ENCODE measurements at places on chromosomes 16 and 17.

GRCh38 chr16:29811896-29812665 lies at the start of gene PRRT2:
Gene PRRT2 (plus strand): TSS chr16:29812193. CDS start chr16:29813055, 862 bp downstream.
- DNase-seq = no peak

- peak; percentile 18 for DNase-seq
Measured at GRCh38 chr17:74770498-74771318, 5.4 kb downstream of the NAT9 start.

- DNase-seq = no peak
Measured at GRCh38 chr17:74803971-74804370, 27.8 kb upstream of the NAT9 start.

GRCh38 chr17:65797101-65797500 lies 235.7 kb upstream of the AXIN2 start:
- DNase-seq = no peak

DNA sequence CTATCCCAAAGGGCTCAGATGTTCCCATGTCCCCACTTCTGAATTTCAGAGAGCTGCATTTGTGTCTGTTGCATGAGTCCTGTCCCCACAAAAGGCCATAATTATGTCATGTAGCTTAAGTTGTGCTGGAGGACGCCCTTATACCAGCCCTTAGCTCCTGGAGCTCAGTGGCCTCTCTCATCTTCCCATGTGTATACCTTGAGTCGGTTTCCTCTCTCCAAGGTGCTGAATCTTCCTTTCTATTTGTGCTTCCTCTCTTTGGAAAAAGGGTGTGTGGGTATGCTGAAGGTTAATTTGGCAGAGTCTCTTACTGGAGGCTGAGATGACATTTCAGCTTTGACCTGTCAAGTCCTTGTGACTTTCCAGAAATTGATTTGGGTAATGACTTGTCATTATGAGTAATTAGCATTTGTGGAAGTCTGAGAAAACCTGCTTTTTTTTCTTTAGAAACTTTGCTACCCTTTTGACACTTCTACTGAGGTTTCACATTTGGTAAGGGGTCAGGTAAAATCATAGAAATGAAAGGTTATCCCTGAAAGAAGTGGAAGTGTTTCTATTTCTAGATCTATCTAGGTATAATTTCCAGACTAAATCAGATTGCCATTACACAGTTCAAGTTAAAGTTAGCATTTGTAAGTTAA lies 185.4 kb downstream of the ABCC12 start:
- DNase-seq = no peak

GRCh38 chr16:30458561-30459394 lies 13.1 kb upstream of the SEPHS2 start:
- DNase-seq = no peak

GRCh38 chr16:35748621-35749252 lies 2289.3 kb downstream of the TP53TG3F start:
- no peak for DNase-seq

DNA sequence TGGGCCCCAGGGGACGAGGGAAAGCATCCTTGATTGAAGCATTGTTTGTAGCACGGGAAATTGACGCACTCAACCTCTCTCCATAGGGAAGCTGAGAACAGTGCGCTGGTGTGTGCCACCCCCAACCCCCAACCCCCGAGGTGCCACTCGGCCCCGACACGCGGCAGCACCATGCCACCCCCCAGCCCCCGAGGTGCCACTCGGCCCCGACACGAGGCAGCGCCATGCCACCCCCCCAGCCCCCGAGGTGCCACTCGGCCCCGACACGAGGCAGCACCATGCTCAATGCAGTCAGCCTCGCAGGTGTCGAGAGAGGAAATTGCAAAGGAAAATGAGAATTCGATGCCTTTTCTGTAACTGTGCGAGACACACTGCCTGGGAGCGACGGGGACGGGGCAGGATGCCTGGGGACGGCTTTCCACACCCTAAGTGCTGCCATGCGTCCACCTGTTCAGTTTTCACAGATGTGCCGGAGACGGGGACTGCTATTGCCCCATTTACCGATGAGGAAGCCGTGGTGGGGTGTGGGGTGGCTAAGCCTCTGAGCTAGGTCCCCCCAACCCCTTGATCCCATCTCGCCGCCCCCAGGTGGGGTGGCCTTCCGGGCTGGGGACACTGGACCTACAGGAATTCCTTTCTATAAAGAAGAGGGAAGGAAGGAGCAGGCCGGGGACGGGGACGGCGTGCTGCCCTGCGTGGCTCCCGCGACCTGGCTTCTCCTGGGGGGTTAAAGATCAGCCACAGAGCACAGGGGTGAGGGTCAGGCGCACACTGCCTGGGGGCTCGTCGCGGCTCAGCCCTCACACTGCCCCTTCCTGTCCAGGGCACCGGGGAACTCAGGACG lies 9.8 kb downstream of the CBFA2T3 start:
- DNase-seq = no peak

DNA sequence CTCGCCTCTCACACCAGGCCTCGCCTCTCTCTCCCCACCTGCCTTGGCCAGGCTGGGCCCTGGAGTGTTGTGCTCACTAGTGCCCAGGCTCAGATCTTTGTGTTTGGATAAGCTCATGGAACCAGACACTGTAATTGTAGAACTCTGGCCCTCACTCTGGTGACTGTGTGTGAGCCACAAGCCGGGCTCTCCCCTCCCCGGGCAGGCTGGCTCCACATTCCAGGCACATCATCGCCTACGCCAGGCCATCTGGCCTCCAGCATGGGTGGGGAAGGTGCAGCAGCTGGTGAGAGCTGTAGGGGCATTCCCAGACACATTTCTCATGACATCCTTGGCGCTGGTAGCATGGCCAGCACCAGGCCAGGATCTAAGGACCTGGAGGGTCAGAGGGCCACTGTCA lies 202.3 kb downstream of the RAB11FIP4 start:
- peak; percentile 34 for DNase-seq

DNA sequence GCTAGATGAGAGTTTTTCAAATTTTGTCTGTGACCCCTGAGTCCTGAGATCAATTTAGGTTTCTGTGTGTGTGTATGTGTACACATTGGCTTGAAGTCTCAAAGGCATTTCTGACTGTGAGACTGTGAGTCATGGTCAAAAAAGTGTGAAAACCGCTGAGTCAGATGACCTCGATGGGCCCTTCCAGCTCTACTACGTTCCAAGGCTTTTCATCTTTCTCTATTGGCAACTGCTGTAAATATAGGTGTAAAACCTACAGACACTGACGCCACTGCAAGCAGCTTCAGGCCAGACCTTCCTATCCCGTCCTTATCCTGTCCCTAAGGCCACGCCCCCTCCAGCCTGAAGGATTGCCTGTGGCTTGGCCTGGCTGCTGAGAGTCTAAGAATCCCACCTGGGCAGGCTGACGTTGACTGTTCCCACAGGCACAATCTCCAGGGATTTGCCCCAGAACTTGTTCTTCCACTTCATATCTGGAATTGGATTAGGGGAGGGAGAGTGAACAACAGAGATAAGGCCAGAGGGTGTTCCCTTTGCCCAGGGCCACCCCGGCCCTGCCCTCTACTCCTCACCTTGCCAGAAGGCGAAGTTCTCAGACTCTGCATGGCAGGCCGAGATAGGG lies 11.3 kb downstream of the OSBPL7 start:
- DNase-seq = peak; percentile 90
